Activated CD8-positive, alpha-beta memory T cell treated with anti-CD3 and anti-CD28 coated beads, Interleukin-2, amount 10 ng/mL, durations not matched to agents 7 days and 5 days (primary cell): ENCODE measurements at places on chromosomes 3 and 15. TPM values are rescaled to one million over a fixed set of nuclear protein-coding genes. Genes with fewer than 3 reads are reported as not detected.

GRCh38 chr15:41805711-41806110 lies 22.2 kb upstream of the JMJD7 start:
- H3K27ac ChIP-seq = no peak overlapping the region
- DNase-seq = no peak
- no peaks in the 10 kb centered on the region for H3K27me3 ChIP-seq
- peaks cover 9% of the 10 kb centered on the region for H3K36me3 ChIP-seq

- no peak overlapping the region for H3K4me3 ChIP-seq
- no peak overlapping the region for H3K27ac ChIP-seq
- H3K4me1 ChIP-seq = no peaks in the 10 kb centered on the region
- no peak for DNase-seq
- peaks cover 19% of the 10 kb centered on the region for H3K27me3 ChIP-seq
- no peaks in the 10 kb centered on the region for H3K36me3 ChIP-seq
Measured at GRCh38 chr3:136042608-136043221, 77.2 kb downstream of the PPP2R3A start.

DNA sequence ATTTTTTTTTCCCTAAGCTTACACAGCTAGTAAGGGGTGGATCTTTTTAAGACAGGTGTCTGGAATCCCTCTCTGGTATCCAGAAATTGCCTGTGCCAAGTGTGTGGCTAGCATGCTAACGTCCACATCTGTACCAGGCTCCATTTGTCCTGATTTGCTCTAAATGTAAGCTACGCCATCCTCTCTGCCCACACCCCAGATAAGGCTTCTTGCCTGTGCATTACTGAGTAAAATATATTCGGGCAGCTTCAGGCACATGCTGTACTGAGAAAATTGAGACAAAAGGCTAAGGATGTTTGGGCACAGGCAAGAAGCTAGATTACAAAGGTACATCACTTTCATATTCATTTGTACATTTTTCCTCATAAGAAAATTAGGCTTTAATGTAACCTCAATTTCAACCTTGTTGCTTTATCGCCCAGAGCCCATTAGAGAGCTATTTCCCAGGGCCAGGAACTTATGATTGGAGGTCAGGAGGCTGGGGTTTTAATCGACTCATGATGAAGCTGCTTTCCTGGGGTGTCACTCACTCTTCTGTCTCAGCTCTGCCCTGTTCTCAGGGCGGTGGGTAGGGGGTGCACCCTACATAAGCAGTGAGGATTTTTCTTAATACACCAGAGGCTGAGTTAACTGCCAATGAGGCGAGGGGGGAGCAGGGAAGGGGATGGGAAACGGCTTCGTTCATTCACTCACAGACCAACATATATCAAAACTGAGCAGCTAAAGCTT lies 106.3 kb downstream of the RORA start:
- H3K27ac ChIP-seq = no peak overlapping the region
- H3K27me3 ChIP-seq = peaks cover 37% of the 10 kb centered on the region
- no peak for DNase-seq
- no peaks in the 10 kb centered on the region for H3K36me3 ChIP-seq

DNA sequence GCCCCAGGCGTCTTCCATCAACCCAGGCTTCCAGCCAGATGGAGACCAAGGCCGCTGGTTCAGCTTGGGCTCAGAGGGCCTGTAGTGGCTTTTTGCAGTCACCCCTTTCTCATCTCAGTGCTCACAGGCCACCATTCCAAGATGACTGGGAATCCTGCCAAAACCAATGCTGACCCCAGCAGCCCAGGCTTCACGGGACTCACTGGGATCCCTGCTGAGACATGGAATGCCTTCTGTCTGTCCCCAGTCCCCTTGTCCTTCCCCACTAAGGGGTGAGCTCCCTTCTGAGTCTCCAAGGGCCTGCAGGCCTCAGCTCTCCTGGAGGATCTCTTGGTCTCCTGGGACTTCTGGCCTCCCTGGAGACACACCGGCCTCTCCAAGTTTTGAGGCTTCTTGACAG lies 77.4 kb upstream of the SEC13 start:
- H3K27me3 ChIP-seq = no peaks in the 10 kb centered on the region
- no peaks in the 10 kb centered on the region for H3K36me3 ChIP-seq
- H3K27ac ChIP-seq = no peak overlapping the region
- no peak for DNase-seq
- no peak overlapping the region for H3K4me3 ChIP-seq

GRCh38 chr3:98587654-98588053 lies 5.8 kb downstream of the CPOX start:
- DNase-seq = no peak
- H3K4me1 ChIP-seq = peaks cover 74% of the 10 kb centered on the region
- no peak overlapping the region for H3K27ac ChIP-seq
- H3K4me3 ChIP-seq = no peak overlapping the region

DNA sequence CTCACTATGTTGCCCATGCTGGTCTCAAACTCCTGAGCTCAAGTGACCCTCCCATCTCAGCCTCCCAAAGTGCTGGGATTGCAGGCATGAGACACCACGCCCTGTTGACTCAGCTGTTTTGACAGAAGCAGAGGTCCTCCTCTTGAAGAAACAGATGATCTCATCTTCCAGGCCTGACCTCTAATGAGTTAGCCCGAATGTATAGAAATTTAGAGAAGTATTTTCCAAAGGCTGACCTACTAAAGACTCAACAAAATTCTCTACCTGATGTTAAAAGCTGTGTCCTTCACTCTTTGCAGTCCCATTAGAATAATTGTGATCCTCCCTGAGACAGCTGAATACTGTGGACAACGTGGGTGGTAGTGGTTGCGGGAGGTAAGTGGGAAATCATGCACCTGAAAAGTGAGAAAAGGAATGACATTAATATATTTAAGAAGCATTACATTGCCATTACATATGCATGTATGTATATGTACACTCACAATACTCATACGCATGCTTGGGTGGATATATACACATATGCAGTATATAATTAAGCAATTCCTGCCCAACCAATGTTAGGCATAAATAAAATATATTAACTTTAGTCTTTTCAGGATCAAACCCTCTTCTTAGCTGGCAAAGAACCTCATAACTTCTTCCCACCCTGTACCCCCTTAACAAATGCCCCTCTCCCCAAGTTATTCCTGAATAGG lies 204.6 kb upstream of the NR2F2 start:
- no peak for DNase-seq
- no peaks in the 10 kb centered on the region for H3K27me3 ChIP-seq
- no peak overlapping the region for H3K4me3 ChIP-seq
- H3K4me1 ChIP-seq = no peaks in the 10 kb centered on the region
- no peak overlapping the region for H3K27ac ChIP-seq

DNA sequence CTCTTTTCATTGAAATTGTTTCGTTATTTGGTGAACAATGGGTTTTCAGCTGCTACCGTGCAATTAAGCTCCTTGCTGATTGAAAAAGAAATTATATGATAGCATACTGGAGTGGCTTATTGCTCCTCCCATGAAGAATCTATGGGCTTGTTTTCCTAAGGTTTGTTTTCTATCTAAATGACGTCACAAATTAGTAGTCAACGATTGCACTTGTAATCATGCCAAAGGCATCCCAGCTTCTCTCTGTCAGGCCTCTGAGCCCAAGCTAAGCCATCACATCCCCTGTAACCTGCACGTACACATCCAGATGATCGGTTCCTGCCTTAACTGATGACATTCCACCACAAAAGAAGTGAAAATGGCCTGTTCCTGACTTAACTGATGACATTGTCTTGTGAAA lies 388.0 kb upstream of the LMCD1 start:
- H3K27ac ChIP-seq = no peak overlapping the region
- H3K36me3 ChIP-seq = no peaks in the 10 kb centered on the region
- no peaks in the 10 kb centered on the region for H3K27me3 ChIP-seq
- no peak overlapping the region for H3K4me3 ChIP-seq
- no peak for DNase-seq

GRCh38 chr15:32029409-32029861 lies 880 bp upstream of the CHRNA7 start:
- no peaks in the 10 kb centered on the region for H3K4me1 ChIP-seq
- H3K27ac ChIP-seq = no peak overlapping the region
- no peaks in the 10 kb centered on the region for H3K36me3 ChIP-seq
- H3K27me3 ChIP-seq = peaks cover 78% of the 10 kb centered on the region
- no peak overlapping the region for H3K4me3 ChIP-seq

DNA sequence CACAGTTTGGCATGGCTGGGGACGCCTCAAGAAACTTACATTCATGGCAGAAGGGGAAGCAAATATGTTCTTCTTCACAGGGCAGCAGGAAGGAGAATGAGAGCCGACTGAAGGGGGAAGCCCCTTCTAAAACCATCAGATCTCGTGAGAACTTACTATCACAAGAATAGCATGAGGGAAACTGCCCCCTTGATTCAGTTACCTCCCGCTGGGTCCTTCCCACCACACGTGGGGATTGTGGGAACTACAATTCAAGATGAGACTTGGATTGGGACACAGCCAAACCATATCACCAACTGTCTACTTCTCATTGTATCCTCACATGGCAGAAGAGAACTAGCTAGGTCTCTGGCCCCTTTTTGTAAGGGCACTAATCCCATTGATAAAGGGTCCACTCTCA lies 30.5 kb downstream of the CCDC32 start:
- peaks cover 1% of the 10 kb centered on the region for H3K36me3 ChIP-seq
- no peak overlapping the region for H3K27ac ChIP-seq
- H3K27me3 ChIP-seq = no peaks in the 10 kb centered on the region
- no peak overlapping the region for H3K4me3 ChIP-seq

MAGEL2 gene
- not detected for total RNA-seq

TMEM115 gene
- total RNA-seq = 19.8 TPM

OSTN gene
- not detected for total RNA-seq

ECE2 gene
- total RNA-seq = not detected
